ENCODE measurements at places on chromosomes 3 and 15.

DNA sequence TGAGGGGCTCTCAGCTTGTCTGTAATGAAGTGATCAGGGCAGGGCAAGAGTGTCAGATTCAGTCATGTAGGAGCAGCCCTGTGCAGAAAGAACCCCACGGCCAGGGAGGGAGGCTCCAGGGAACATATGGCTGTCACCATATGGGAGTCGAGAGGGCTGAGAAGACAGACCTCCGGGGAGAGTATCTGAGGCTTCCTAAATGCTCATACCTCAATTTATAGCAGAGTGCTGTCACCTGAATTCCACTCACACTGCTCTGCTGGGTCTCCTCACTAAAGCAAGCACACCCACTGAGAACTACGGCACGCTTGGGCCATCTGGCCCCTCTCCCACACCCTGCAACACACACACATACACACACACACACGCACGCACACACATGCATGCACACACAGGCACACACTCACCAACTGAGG is 92.3 kb upstream of the TJP1 start:
- DNase-seq = no peak

- DNase-seq = no peak
Observed at GRCh38 chr15:71435552-71435951, 320.3 kb downstream of the THSD4 start.

DNA sequence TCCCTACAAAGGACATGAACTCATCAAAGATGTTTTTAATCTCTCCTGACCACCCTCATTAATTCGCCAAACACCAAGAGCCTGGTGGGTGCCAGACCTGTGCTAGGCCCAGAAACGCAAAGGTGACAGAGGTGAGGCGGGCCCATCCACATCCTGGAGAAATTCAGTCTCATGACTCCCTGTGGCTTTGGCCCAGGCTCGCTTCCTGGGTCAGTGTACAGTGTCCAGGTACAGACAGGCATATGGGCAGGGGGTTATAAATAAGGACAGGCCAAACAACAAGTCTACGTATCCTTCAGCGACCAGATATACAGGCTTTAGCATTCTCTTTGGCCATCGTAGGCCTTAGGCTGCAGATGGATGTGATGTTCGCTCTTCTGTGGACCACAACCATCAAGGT is 945 bp upstream of the PLA2G4F start:
- DNase-seq = no peak

DNA sequence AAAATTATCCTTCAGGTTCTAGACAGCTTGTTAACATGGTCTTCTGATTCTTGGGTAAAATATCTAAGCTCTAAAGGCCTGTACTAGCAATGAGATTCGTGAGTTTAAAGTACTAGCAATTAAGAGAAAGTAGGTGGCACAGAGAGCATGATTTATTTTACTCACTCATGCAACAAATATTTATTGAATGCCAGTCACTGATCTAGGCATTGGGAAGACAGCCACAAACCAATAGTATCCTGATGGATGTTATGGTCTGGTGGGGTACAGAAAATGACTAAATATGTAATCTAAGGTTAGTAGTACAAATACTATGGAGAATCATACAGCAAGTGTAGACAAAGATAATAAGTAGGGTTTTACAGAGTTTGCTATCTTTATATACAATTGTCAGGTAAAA is 751.3 kb downstream of the ZNF385D start:
- no peak for DNase-seq

- DNase-seq = no peak
Observed at GRCh38 chr15:97678656-97679055, 281.8 kb upstream of the ARRDC4 start.

- DNase-seq = no peak
Observed at GRCh38 chr15:57165992-57166391, 210.3 kb upstream of the CGNL1 start.

- peak; percentile 12 for DNase-seq
Observed at GRCh38 chr3:13013151-13013561, 60.1 kb downstream of the IQSEC1 start.

DNA sequence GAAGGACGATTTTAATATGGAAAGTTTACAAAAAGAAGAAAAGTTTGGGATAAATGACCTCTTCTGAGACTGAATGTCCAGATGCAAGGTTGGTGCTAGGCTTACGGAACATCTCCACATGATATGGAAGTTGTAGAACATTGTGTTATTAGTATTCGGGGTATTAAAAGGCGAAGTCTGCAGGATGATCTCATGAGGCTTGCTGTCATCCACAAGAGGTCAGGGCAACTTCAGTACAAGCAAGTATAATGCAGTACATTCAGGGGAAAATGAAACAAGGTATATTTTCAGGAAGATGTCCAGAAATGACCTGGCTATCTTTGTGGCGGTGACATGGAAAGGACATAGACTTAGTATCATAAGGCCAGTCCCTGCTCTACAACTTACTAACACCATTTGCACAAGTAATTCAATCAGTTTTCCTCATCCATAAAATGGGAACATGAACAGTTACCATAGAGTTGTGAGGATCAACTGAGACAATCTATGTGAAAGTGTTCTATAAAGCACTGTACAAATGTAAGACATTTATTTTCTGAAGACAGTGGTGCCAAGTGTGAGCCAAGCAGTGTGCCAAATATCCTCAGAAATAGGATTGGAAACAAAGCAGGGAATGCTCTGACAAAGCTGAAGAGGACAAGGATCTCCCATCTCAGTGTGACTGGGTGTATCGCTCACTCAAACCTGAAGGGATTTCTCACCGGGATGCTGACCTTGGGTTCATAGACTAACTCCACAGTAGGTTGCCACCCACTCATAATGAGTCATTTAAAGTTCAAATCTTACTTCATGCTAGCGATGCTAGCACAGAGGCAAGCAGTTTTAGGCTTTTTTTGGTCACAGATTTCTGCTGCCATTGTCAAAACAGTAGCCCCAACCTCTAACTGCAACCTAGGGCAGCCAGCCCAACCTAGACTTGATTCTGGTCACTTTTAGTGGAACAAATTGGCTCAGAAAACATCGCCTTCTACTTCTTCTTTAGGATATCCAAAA is 118.3 kb downstream of the TIGIT start:
- DNase-seq = no peak

GRCh38 chr3:188150982-188151381 is 3.0 kb upstream of the LPP start:
- DNase-seq = no peak

- DNase-seq = no peak
Observed at GRCh38 chr3:30035935-30036567, 570.4 kb upstream of the TGFBR2 start.

DNA sequence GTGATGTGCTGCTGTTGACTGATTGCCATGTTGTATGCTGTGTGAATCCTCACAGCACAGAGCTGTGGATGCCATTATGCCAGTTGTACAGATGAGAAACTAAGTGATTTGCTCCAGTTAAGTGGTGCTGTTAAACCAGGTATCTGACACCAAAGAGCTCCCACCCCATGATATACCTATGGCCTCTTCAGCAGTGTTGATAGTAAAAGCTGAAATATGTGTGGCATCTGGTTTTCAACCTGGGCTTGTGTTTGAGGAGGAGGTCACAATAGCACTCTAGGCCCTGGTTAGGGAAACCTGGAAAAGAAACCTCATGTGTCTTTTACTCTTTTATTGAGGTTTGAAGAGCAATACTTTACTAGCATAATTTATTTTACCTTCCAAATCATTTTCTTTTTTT is 21.4 kb downstream of the RAD54L2 start:
- no peak for DNase-seq

GRCh38 chr15:25504307-25504706 is 65.5 kb upstream of the UBE3A start:
- DNase-seq = no peak

DNA sequence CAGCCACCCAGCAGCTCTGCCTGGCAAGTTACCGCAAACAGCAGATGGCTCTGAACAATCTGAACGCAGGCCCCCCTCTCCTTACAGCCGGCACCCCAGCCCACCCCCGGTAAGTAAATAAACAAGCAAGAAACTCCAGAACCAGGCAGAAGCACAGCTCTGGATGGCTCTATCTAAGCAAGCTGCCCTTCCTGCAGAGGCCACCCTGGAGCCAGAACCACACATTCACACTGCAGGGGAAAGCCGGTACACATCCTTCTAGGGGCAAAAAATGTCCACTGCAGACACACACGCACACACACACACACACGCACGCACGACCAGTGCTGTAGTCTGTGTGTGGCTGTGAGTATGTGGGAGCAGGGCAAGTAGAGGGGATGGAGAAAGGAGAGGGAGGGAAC is 63.9 kb downstream of the ADCY5 start:
- DNase-seq = no peak

Data from activated CD8-positive, alpha-beta memory T cell treated with anti-CD3 and anti-CD28 coated beads, Interleukin-2, amount 50 U/mL, for 4 hours (primary cell).